Esophagus muscularis mucosa (tissue), 4 donors: ENCODE measurements at places on chromosomes 5 and 9. TPM values are rescaled to one million over a fixed set of nuclear protein-coding genes. Genes with fewer than 3 reads are reported as not detected.

The CDC42SE2 gene
- 28.0 TPM for total RNA-seq

The CCL19 gene
- total RNA-seq, result not detected

DNA sequence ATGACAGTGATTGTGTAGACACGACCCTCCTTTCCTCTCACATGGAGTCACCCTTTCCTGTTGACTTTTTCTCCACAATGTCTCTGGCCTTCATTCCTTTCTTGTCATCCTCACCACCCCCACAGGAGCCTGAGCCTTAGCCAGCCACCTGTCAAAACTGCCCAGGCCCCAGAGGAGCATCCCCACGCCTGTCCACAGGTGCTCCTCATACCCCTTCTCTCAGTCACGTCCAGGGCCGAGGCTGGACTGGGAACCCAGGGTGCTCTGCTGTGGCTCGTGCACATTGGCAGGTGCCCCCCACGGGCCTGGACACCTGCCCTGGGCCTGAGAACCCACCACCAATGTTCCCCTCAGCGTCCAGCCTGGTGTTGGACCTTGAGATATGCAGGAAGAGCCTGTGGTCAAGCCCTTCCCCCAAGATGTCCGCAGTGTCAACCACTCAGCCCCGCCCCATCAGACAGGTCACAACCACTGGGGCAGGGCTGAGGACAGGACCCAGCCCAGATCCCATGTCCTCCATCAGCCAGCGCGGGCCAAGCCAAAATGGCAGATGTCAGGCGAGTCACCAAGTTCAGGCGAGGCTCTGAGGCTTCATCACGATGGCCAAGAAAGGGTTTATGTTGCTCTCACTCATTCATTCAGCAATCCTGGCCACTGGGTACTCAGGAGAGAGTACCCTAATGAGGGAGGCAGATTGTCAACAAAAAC, 65.8 kb upstream of the STXBP1 start:
- DNase-seq, result no peak

DNA sequence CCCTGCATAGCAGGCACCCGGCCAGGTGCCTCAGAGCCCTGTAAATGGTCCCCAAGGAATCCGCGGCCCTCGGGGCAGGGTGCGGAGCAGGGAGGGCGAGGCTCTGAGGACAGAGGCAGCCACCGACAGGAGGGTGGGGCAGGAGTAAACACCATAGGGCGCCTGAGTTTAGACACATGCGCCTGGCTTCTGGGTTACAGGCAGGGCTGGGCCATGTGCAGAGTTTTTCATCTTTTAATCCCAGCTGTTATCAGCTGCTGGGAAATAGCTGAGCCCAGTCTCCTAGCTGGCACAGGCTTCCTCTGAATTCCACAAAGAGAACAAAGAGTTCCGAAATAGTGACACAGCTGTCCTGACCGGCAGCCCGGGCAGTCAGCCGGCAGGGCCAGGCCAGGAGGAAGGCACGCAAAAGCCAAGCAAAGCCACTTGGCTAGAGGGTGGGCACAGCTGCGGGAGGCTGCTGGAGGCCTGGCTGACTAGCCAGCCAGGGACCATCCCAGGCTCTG, 98.9 kb upstream of the PHYKPL start:
- no peak for DNase-seq

GRCh38 chr5:150624334-150625163, 15.9 kb upstream of the SYNPO start:
- DNase-seq, result no peak

DNA sequence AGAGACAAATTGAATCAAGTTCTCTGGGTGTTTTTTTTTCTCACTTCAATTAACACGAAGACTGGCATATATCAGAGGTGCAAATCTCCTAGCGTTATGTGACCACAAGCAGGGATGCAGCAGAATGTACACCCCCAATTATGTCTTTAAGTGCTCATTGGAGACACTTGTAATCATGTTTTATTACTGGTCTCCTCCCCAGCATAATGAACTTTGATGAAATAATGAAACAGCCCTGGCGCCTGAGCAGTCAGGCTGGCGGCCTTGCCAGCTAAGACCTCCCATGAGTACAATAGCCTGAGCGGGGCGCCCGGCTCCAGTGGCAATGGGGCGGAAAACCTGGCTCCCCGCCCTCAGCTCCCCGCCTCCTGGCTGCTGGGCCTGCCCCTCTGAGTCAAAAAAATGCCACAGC, 209.4 kb upstream of the MSX2 start:
- no peak for DNase-seq
